ENCODE measurements at places on chromosomes 7 and 10.
A peak's percentile ranks its signal among the peaks of the same experiment; 100 is the strongest.

DNA sequence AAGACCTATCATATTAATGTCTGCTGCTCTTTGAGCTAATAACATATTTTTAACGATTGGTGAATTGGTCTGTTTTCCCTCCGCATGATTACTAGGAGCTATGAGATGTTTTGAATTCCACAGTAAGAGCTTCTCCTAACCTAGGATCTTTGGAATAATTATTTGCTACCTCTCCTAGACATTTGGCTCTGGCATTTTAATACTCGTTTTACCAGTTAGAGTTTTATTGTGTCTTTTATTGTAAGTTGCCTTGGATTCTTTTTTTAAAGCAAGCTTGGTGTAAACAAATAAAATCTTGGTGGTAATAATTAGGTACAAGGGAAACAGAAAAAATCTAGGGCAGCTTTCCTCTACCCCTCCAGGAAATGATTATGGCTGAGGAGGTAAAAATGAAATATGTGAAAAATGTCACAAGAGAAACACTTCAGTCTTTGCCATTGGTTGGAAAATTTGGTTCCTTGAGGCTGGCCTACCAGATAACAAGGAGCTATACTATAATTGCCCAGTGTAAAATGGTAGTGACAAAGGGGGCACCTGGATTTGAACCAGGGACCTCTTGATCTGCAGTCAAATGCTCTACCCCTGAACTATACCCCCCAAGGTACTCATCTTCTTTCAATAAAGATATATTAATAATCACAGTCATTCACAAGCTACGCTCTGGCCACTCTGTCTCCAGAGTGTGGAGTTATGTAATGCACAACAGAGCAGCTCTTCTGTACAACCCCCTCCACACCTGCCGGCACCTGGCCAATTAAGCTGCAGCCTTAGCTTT, 85.4 kb downstream of the ZNF777 start:
- DNase-seq = no peak

- peak; percentile 84 for DNase-seq
These were observed 51.3 kb downstream of the USP6NL start for GRCh38 chr10:11560076-11560709.

DNA sequence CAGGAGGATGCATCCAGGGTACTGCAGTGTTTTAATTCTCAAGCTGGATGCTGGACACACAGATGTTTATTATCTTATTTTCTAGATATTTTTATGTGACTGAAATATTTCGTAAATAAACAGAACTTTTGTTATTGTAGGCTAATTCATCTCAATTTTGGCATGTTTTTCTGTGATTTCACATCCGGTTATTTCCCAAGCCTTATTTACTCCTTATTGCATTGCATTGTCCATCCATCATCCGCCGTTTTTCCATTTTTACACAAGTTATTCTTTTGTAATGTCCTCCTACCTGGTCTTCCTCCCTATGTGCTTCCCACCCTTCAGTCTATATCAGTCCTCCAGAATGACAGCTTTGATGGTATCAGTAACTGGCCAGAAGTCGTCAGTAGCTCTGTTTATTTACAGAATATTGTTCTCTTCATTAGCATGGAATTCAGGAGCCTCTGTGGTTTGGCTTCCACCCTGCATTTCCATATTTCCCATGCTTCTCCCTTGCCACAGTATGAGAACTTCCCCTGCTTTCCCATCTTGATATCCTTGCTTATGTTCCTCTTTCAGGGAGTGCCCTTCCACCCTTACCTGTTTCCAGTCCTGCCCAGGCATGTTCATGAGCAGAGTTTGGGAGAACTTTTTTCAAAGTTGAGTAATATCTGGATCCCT, 16.1 kb downstream of the GNAI1 start:
- no peak for DNase-seq

- no peak for DNase-seq
These were observed 27.7 kb upstream of the VAX1 start for GRCh38 chr10:117165538-117166417.

DNA sequence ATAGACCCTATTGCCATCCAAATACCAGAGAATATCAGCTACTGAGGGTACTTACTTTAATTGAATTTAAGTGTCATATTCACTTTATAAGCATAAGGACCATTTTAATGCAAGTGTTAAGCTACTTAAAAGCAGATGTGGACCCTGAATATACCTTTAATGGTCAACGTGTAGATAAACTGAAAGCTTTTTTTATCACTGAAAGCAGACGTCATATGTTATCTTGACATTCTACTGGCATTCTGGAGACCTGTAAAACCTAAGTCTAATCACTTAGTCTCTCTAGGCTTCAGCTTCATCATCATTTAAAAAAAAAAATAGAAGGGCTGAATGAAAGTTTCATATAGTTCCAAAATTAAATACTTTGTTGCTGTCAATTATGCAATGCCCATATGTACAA, 116.5 kb downstream of the ELAPOR2 start:
- no peak for DNase-seq

DNA sequence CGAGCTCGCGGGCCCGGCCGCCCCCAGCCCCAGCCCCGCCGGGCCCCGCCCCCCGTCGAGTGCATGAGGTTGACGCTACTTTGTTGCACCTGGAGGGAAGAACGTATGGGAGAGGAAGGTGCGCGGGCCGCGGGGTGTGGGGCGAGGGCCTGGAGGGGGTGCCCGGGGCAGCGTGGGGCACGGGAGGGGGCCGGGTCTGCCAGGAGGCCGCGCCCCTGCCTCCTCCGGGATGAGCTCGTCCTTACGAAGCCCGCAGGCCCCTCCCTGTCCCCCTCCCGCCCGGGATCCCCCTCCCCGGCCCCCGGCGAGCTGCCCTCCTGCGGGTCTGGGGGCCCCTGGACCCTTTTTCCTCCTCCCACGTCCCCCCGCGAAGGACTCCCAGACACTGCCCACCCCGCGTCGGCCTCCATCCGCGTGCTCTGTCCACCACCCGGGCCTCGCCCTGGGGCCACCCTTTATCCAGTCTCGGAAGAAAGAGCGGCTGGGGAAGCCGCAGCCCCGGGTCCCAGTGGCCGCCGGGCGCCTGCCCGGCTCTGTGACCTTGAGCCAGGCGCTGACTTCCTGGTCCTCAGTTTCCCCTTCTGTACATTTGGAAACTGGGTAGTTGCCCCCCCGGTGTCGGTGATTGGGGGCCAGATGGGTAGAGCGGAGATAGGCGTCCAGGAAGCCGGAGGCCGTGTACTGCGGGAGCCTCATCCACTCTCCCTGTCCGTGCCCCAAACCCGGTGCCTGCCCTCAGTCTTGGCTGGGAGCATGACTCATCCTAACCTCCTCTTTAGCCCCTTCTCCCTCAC, 521 bp downstream of the LIMK1 start:
- DNase-seq = peak; percentile 60

DNA sequence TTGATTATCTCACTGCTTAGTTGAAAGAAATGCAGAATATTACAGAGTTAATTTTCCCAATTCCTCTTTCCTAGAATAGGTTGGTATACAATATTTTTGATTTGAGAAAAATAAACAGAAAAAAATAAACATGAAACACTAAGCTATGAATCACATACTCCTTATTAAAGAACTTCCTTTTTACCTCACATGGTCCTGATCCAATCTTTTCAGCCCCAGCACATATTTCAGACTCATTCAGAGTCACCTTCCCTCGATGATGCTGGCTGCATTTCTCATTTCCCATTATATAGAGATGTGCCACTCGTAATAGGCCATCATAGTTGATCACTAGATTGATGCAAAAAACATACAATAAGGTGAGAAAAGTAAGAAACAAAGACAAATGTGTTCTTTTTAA, 64.6 kb downstream of the HGF start:
- no peak for DNase-seq

DNA sequence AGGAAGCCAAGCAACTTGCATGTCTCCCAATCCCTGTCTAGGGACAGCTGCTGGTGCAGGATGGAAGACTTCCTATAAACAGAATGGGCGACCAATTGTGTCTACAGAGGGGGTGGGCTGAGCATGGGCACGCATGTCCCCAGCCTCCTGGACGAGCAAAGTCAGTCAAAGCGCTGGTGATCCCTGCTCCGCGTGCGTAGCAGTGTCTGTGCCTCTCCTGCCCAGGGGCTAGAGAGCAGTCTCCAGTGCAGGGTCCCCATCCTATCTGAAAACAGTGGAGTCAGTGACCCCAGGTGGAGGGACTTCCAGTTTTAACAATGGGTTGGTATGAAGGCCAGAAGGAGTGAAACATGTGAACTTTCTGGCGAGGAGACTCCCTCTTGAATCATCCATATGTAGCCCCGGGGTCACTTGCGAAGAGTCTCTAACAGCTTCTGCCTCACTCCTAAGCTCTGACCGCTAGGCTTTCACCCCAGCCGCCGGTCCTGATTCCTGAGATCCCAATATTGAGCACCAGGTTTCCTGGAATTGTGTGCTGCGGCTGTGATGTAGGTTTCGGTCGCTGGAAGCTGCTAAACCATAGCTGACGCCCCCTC, 714 bp upstream of the CASP2 start:
- DNase-seq = no peak

DNA sequence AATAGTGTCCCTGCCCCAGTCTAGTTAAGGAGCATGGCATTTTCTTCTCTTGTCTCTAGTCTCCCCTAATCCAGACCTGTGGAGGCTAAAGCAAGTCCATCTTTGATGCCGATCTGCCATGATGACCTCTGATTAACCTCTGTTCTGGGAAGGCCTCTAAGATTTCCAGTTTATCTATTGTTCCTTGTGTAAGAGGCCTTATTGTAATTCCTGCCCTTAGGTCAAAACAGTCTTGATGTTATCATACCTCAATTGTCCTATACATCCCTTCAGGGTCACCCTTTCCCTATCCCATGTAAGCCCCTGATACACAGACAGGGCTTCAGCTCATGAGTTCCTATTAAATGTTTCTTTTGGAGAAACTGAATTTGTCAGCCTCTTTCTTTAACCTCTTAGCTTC, 4.9 kb upstream of the ZMIZ2 start:
- no peak for DNase-seq

GRCh38 chr10:132264966-132265889, 42.5 kb downstream of the STK32C start:
- DNase-seq = no peak

DNA sequence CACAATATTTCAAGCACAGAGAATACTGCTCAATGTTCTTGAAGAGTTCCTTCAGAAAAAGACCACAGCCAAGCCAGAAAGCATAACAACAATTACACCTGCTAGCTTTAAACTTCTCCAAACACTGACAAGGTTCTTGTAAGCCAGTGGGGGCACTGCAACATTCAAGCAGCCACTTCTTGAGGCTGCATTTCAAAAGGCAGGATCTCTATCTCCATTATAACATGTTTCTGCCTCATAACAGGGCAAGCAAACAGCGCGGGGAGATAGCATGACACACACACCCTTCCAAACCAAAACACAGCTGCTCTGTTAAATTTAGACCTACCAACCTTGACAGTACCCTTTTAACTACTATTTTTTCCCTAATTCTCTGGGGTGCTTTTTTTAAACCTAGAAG, 30.8 kb downstream of the CHCHD3 start:
- peak; percentile 44 for DNase-seq

Data from MV-4-11 (cell line).